ENCODE measurements at places on chromosomes 7 and 10.

DNA sequence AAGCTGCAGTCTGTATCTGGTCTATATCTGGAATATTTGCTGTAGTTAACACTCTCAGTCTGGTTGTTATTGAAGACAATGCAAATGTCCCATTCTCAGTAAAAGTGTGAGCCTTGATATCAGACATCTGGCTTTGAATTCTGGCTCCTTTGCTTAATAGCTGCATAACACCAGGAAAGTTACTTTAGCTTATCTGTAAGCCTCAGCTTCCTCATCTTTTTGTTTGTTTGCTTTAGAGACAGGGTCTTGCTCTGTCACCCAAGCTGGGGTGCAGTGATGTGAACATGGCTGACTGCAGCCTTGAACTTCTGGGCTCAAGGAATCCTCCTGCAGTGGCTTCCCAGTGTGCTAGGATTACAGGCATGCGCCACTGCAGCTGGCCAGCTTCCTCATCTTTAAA is 41.3 kb downstream of the CNNM2 start:
- no peak for DNase-seq

- DNase-seq: no peak
Measured at GRCh38 chr10:114403541-114404161, 651 bp downstream of the AFAP1L2 start.

GRCh38 chr10:28853195-28853594 is 175.9 kb downstream of the BAMBI start:
- DNase-seq: no peak

DNA sequence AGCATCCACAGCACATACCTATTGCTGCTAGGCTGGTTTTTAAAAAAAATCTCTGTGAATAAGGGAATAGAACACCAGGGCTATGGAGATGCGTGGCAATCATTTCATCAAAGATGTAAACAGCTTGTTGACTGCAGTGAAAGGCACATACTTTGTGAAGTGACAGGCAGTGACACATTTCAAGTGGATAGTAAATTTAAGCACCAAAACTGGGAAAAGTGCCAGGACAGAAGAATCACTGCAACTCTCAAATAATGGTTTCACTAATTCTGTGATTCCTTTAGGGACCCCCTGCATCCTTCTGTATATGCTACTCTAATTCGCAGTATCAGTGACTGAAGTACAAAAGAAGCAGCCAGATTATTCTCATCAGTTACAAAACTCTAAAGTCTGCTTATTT is 145.2 kb upstream of the KLF14 start:
- no peak for DNase-seq

DNA sequence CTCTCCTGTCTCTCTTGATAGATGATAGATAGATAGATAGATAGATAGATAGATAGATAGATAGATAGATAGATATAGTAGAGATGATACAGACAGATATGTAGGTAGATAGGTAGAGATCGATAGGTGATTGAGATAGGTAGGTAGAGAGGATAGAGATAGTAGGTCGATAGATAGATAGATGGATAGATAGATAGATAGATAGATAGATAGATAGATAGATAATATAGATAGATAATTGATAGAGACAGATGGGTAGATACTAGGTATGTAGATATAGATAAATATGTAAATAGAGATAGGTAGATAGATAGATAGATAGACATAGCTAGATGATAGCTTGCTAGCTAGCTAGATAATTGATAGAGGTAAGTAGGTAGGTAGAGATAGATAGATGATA is 1154.2 kb upstream of the AUTS2 start:
- no peak for DNase-seq

DNA sequence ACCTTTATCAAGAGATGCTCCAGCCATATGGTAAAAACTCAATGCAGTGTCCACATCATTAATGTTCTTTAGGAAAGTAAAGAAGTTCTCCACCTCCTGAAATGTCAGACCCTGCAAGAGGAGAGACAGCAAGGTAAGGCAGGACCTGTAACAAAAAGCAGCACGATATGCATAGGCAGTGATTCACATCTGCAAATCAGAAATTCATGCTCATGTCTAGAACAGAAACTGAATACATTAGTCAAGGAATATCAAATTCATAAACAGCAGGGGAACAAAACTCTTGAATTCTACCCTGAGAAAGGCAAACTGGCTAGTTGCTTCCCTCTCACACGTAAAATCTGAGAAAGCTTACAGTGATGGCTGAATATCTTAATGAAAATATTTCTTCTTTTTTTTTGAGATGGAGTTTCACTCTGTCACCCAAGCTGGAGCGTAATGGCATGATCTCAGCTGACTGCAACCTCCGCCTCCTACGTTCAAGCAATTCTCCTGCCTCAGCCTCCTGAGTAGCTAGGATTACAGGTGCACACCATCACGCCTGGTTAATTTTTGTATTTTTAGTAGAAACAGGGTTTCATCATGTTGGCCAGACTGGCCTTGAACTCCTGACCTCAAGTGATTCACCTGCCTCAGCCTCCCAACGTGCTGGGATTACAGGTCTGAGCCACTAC is 53.3 kb upstream of the DNAJB12 start:
- DNase-seq: no peak

GRCh38 chr10:53315709-53316108 is 543.1 kb upstream of the MBL2 start:
- DNase-seq: no peak

GRCh38 chr10:98168766-98169165 is 34.3 kb downstream of the R3HCC1L start:
- DNase-seq: no peak

DNA sequence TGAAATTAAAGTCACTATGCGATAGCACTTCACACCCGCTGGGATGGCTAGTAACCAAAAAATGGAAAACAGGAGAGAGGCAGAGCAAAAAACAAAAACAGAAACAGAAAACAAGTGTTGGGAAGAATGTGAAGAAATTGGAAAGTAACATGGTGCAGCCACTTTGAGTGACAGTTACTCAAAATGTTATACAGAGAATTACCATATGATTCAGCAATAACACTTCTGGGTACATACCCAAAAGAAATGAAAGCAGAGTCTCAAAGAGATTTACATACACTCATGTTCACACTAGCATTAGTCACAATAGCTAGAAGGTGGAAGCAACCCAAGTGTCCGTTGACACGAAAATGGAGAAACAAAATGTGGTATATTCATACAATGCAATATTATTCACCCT is 88.6 kb upstream of the KCNIP2 start:
- DNase-seq: no peak

DNA sequence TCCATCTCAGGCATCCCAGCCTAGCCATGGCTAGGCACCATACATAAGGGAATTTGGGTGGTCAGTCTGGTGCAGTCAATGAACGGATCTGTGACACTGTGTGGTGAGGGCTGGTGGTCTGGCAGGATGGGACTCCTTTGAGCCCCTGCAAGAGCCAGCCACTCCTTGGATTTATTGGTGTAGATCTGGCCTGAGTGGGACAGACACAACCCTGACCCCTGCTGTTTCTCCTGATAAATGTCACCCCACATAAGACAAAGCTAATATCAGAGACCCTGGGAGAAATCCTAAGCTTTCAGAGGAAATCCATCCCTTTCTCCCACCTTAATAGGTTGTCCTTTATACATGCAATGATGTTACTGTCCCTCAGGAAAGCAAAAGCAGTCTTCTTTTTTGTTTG is 2.3 kb downstream of the FBXO24 start:
- no peak for DNase-seq

GRCh38 chr7:48028938-48029337 is at the start of gene SUN3:
Gene SUN3, minus strand, starts transcription at chr7:48029107. Its CDS starts 169 bp downstream, at chr7:48028938.
- no peak for DNase-seq

- no peak for DNase-seq
Measured at GRCh38 chr7:155444746-155445145, 13.2 kb upstream of the EN2 start.

GRCh38 chr7:141541375-141541774 is 9.8 kb upstream of the AGK start:
- no peak for DNase-seq

GRCh38 chr7:81206667-81207360 is 288.0 kb upstream of the SEMA3C start:
- no peak for DNase-seq

DNA sequence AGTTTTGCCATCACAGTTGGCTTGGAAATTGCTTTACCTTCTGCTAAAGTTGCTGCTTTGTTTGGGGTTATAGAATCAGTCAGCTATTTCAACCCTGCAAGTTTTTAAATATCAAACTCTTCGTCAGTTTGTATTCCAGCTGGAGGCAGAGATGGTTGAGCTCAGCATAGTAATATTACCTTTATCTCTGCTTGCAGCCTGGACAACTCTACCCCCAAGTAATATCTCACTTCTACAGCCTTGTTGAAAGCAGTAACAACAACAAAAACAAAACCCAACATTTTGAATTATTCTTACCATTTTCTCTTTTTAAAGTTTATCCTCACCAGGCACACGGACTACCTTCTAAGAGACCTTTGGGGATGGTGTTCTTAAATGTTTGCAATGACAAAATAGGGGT is 239.1 kb upstream of the PHF14 start:
- DNase-seq: no peak

DNA sequence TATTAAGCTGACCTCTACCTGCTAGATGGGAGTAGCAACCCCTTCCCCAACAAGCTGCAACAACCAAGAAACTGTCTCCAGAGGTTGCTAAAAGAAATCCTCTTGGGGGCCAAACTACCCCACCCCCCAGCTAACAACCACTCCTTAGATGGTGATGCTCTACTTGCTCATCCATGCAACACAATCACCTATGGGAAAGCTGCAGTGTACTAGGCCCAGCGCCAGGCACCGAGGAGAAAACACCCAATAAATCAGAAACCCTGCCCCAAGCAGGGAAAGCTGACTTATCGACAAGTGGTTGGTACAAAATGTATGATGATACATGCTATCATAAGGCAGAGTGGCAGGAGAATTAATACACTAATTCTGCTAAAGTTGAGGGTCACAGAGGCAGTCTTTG is 17.3 kb downstream of the SLC25A13 start:
- no peak for DNase-seq

DNA sequence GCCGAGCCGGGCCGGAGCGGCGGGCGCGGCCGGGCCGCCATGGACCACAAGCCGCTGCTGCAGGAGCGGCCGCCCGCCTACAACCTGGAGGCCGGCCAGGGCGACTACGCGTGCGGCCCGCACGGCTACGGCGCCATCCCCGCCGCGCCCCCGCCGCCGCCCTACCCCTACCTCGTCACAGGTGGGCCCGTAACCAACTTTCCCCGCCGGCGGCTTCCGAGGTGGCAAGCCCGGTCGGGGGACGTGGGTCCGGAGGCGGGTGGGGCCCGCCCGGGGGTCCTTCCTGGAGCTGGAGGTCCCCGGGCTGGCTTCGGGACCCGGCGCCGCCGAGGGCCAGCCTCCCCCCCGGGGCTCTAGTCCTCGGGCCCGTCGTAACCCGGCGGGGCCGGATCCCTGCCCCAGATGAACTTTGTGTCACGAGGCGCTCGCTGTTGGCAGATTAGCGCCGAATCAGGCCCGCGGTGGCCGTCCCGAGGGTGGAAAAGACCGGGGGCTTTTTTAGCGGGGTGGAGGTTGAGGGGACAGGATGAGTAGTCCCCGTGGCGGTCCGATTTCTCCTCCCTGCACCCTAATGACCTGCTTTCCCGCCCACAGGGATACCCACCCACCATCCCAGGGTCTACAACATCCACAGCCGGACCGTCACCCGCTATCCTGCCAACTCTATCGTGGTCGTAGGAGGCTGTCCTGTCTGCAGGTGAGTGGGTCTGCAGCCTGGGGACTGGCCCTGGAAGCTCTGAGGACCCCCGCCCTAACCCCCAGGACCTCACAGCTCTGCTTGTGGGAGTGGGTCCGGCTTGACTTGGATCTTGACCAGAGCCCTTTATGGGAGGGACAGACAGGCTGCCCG is 496 bp downstream of the BRI3 start:
- no peak for DNase-seq

DNA sequence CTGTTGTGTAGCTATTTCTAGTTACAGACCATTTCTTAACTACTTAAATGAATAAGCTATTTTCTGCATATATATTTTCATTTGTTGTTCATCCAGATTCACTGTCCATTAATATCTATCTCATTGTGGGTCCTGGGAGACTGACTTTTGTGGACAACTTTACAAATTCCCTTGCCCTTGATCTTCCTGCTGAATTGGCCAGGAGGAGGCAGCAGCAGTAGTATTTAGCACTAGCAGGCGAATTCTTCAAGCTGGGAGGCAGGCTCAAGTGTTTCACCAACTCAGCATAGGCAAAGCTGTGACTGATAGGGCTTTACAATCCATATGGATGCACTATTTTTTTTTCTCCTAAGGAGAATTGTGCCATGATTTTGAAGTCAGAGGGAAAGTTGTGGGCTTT is 461.0 kb upstream of the NRG3 start:
- DNase-seq: no peak

DNA sequence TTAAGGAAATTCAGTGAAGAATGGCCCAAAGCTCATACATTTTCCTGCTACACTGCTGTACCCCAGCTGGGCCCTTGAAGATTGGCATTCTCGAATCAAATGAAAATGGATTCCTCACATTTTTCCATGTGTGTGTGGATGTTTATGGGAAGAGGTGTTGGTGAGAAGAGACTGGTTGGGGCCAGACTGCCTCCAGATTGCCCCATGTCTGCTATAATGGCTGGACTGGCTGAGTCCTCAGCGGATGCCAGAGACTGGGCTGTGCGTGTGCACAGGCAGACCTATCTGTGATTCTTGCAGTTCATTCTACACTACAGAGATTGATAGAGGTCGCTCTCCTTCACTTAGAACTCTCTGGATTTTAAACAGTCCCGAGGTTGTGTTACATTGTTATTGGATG is 183.6 kb upstream of the GDF10 start:
- no peak for DNase-seq

- no peak for DNase-seq
Measured at GRCh38 chr10:69794673-69795072, 7.0 kb upstream of the COL13A1 start.

DNA sequence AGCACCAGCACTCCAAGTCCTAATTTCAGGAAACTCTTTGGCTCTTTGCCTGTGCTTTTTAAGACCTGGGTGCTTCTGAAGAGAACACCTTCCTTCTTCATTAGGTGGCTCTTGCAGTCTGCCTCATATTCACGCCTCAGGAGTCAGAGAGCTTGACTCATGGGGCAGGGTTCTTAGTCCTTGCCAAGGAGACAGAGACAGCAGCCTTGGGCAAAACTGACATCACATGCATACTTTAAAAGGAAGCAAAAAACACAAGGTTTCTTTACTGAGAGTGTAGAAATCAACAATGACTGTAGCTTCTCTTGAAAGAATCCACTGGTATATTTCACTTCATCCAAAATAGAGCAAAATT is 780.6 kb downstream of the INHBA start:
- no peak for DNase-seq

- DNase-seq: no peak
Measured at GRCh38 chr10:23695825-23696420, 257.0 kb downstream of the OTUD1 start.
